ENCODE measurements at places on chromosomes 3 and 15. TPM values are rescaled to one million over a fixed set of nuclear protein-coding genes. Genes with fewer than 3 reads are reported as not detected.

DNA sequence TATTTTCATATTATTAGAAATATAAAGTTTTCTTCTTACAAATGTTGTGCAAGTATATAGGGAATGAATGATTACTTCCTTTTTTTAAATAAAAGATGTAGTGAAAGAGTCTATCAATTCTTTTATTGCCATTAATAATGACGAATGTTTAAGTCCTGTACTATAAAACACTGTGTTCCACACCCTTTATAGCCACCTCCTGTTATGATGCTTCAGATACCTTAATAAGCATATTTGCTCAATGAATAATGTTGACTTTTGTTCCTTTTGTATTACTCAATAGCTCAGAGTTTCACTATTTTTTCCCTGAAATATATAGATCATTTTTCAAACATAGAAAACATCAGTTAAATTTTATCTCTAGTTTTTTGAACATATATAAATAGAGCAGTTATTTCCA, 378.2 kb upstream of the THBS1 start:
- H3K27ac ChIP-seq, result no peak overlapping the region
- DNase-seq, result no peak
- no peaks in the 10 kb centered on the region for H3K4me1 ChIP-seq
- H3K4me3 ChIP-seq, result no peak overlapping the region
- peaks cover 7% of the 10 kb centered on the region for H3K27me3 ChIP-seq

GRCh38 chr15:90394074-90394473, 6.0 kb downstream of the IQGAP1 start:
- H3K27me3 ChIP-seq, result no peaks in the 10 kb centered on the region
- H3K36me3 ChIP-seq, result peaks cover 33% of the 10 kb centered on the region
- peaks cover 71% of the 10 kb centered on the region for H3K4me1 ChIP-seq
- no peak overlapping the region for H3K27ac ChIP-seq
- H3K4me3 ChIP-seq, result no peak overlapping the region

DNA sequence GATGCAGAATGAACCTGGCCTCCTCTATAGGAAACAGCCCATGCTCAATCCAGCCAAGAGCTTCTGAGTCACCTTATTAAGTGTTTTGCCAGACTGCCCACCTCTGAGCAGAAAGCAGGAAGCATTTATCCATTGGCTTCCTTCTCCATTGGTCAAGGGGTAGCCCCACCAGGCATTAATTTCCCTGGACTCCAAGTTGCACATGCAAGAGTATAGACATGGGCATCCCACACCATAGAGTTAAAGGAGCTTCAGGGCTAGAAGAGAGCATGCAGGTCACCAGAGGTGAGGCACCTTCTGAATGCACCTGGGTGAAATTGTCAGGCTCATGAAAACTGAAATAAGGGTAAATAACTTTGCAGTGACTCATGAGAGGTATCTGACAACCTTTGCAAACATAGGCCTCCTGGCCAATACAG, 230.8 kb upstream of the STAC start:
- no peak overlapping the region for H3K27ac ChIP-seq
- H3K4me3 ChIP-seq, result no peak overlapping the region
- no peaks in the 10 kb centered on the region for H3K4me1 ChIP-seq

Gene RTP2
- not detected for total RNA-seq

Gene TMC3
- total RNA-seq, result not detected

Data from activated naive CD4-positive, alpha-beta T cell treated with anti-CD3 and anti-CD28 coated beads for 36 hours (primary cell).